ENCODE measurements at places on chromosomes 7 and 10.

DNA sequence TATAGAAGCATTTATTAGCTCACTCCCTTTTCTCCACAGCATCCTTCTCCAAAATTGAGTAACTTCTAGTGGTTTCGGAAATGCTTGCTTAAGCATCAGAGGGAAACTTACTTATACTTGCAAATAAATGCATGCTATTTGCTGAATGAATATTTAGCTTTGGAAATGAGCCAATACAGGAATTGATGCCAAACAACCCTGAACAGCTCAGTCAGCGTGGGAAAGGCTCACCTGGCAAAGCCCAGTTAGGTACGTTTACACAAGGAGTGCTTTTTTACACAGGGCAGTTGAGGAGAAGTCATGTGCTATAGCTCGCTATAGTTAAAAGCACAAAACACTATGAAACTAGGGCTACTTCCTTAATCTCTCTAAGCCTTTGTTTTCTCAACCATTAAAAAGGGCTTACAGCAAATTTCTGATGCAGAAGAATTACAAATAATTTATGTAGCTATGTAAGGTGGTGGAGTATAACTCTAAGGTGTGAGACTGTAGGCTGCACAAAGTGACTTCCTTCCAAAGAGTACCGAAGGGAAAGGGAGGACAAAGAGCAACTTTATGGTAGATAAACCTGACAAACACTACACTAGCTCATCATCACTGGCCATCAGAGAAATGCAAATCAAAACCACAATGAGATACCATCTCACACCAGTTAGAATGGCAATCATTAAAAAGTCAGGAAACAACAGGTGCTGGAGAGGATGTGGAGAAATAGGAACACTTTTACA is 498.2 kb downstream of the PHTF2 start:
- DNase-seq = no peak

DNA sequence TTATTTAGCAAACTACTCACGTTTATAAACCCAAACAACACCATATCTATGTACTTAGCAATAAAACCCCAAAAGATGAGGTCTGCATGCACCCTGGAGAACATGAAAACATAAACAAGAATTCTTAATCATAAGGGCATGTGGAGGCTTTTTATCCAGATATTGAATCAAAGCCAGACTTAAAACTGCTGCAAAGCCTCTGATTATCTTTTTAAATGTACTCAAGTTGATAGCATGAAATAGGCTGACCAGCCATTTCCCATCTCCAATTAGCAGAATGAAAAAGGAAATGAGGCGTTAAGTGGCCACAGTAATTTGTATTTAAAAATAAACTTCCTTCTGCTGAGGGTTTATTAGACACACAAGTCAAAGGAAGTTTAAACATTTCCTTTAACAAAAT is 48.3 kb downstream of the ITIH5 start:
- DNase-seq = no peak

- no peak for DNase-seq
Measured at GRCh38 chr10:89086801-89087521, 96.4 kb downstream of the FAS start.

- DNase-seq = no peak
Measured at GRCh38 chr7:140723006-140723405, 26.5 kb downstream of the NDUFB2 start.

DNA sequence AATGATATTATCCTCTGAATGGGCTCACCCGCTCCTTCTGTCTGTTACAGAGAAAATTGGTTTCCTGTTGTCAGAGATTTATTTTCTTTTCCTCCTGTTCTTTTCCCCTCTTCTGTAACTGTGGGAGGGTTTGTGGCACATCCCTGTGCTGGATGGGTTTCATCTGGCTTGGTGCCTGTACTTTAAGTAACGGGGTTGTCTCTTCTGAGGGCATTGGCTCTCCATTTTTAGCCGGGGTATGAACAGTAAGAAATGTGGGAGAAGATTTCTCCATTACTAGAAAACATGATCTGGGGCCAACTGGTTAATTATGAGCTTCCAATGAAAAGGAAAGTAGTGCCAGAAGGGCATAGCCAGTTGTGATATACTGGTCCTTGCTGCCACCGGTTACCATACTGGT is 142.6 kb downstream of the SND1 start:
- no peak for DNase-seq

- DNase-seq = no peak
Measured at GRCh38 chr7:1246871-1247526, 14.3 kb downstream of the UNCX start.

GRCh38 chr10:15188603-15189002 is 20.1 kb upstream of the NMT2 start:
- DNase-seq = no peak

- no peak for DNase-seq
Measured at GRCh38 chr10:8417631-8418030, 363.1 kb downstream of the GATA3 start.

- DNase-seq = peak; percentile 27
Measured at GRCh38 chr7:64946772-64947171, 43.7 kb downstream of the ZNF273 start.

DNA sequence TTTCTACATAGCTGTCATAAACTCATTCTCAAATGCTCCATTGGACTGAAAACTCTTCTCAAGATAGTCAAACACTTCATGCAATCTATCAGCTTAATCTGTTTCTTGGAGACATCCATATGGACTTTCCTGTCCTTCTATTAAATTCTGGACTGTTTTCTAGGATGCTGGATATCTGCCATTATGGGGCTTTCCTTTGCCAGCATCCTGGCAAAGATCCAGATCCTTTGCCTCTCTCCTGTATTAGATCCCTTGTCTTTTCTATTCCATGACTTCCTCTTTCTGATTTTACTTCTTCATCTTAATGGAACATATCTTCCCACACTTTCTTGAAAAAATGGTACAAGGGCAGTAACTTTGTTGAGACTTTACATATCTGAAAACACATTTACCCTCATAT is 35.9 kb upstream of the SKAP2 start:
- no peak for DNase-seq

- peak; percentile 15 for DNase-seq
Measured at GRCh38 chr10:129030996-129031843, 435.8 kb upstream of the MGMT start.

DNA sequence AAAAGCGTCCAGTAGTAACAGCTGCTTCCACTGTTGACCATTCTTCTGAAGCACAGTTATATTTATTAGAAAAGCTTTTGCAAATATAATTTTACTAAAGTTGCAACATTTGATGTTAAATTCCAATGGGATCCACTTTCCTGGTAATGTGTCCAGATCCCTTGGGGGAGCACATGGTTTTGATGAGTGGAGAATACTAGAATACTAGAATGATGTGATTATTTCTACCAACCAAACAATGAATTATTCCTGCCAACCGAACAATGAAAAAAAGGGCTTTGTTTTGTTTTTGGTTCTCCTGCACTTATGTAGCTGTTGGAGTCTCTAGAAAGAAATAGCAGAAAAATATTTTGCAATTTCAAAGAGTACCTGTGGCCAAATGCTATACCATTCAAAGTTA is 59.1 kb downstream of the BPGM start:
- DNase-seq = no peak

Measured in HepG2 (cell line).